ENCODE measurements at places on chromosomes 7 and 10. TPM values are rescaled to one million over a fixed set of nuclear protein-coding genes. Genes with fewer than 3 reads are reported as not detected.
A peak's percentile ranks its signal among the peaks of the same experiment; 100 is the strongest.

DNA sequence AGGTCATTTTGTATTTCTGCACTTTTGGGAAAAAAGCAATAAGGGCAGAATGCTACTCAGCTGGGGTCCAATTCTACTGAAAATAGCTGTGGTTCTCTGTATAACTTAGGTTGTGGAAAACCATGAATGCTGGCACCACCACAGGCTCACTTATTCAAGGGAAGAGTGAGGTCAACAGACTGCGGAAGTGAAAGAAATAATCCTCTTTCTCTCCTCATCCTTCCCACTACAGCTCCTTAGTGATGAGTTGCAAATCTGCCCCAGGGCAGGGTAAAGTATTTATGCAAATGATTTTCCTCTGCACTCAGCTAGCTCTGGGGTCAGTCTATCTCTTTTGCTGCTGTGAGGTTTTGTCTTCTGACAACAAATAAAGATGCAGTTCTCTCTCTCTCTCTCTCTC, 74.1 kb upstream of the PTPRZ1 start:
- peak; percentile 12 for DNase-seq

- DNase-seq, result no peak
Observed at GRCh38 chr10:32950591-32951108, 7.4 kb downstream of the ITGB1 start.

GRCh38 chr10:15781381-15781960, 61.7 kb upstream of the ITGA8 start:
- no peak for DNase-seq

Gene RTKN2
- 3.6 TPM for polyA plus RNA-seq

DNA sequence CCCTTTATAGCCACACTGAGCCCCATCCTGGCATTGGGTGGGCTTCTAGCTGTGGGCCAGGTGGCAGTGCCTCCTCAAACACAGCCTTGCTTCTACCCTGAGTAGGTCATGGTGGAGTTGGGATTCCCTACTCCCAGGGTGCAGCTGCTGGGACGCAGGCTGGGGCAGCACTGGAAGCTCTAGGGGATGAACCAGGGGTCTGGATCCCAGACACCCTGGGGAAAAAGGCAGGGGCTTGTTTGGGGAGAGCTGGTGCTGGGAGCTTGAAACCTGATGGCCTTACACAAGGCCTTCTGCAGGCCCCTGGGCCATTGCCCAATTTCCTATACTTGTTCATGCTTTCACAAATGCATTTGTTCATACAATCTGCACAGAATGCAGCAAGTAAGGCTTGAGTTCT, 103.7 kb upstream of the CTBP2 start:
- no peak for DNase-seq

DNA sequence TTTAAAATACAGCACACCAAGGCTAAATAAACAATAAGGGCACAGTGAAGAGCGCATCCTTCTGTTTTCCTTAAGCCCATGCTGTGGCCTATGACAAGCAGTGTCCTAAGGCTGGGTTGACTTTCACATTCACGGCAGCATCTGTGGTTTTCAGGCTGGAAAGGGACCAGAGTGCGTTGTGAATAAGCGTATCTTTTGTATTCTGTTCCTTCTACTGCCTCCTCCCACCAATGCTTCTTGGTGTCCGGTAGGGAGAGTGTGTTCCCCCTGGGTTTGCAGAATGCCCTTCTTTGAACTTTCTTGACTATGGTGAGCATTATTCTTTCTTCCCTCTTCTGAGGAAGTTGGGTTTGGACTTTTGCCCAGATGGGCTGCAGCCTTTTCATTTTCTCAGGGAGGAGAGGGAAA, 73.6 kb downstream of the ABCA13 start:
- peak; percentile 72 for DNase-seq

DNA sequence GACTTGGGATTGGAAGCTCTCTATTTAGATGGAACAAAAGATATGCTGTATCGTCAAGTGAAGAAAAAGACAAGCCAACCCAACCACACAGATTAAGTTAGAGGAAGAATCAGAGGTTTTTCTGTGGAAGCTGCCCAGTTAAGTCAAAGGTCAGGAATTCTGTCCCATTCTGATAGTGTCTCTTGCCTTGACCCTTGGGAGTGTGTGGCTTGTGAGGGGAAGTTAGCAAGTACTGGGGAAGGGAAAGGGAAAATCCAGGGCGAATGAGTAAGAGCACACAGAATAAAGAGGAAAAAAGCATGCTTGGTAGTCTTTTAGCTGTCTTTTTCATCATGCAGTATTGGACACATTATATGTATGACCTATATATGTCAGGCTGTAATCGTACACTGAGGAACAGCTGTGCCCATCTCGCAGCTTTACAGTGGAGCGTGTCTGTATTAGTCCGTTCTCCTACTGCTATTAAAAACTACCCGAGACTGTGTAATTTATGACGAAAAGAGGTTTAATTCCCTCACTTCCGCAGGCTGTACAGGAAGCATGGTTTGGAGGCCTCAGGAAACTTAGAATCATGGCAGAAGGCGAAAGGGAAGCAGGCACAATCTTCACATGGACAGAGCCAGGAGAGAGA, 197.2 kb downstream of the GALNT17 start:
- DNase-seq, result peak; percentile 63

GRCh38 chr10:35641676-35642034, 441 bp downstream of the FZD8 start:
- DNase-seq, result peak; percentile 58

Gene CACNB2
- 1.3 TPM for polyA plus RNA-seq

Gene TMEM196
- 0.15 TPM for polyA plus RNA-seq

- peak; percentile 14 for DNase-seq
Observed at GRCh38 chr10:92284112-92284704, 6.7 kb downstream of the CPEB3 start.

- DNase-seq, result no peak
Observed at GRCh38 chr7:147759327-147759943, 831.1 kb upstream of the C7orf33 start.

- no peak for DNase-seq
Observed at GRCh38 chr7:44223362-44224079, 22.7 kb downstream of the YKT6 start.

Gene HYAL4
- not detected for polyA plus RNA-seq

DNA sequence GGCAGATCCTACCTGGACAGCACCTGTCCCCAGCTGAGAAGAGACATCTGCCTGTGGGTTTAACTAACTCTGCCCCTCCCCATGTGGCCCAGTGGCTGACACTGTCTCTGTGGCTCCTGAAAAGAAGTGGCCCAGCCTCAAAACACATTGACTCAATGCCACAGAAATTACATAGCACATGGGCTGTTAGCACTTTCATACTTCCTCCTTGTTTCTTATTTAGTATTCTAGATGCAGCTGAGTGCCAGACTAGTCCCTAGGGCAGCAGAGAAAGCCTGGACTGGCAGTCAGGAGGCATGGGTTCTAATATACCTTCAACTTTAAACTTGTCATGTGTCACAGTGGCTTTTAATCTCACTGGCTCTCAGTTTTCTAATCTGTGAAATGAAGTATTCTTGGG, 171.0 kb downstream of the TRIL start:
- DNase-seq, result no peak

Gene LIPF
- polyA plus RNA-seq, result not detected

Gene ANKRD30A
- polyA plus RNA-seq, result not detected

- DNase-seq, result peak; percentile 72
Observed at GRCh38 chr7:86939197-86939814, 120.1 kb downstream of the ELAPOR2 start.

GRCh38 chr10:95273393-95274312, 17.1 kb downstream of the PDLIM1 start:
- no peak for DNase-seq

GRCh38 chr7:51352174-51353100, 35.8 kb upstream of the COBL start:
- DNase-seq, result peak; percentile 79

Gene ARHGEF35
- 1.6 TPM for polyA plus RNA-seq

Gene SPDYE6
- polyA plus RNA-seq, result 3.2 TPM

Gene DMTF1
- polyA plus RNA-seq, result 111 TPM

Gene ATOH7
- polyA plus RNA-seq, result not detected

- DNase-seq, result no peak
Observed at GRCh38 chr10:49356944-49357343, 38.9 kb downstream of the DRGX start.

- DNase-seq, result no peak
Observed at GRCh38 chr10:77320971-77321471, 316.6 kb downstream of the KCNMA1 start.

DNA sequence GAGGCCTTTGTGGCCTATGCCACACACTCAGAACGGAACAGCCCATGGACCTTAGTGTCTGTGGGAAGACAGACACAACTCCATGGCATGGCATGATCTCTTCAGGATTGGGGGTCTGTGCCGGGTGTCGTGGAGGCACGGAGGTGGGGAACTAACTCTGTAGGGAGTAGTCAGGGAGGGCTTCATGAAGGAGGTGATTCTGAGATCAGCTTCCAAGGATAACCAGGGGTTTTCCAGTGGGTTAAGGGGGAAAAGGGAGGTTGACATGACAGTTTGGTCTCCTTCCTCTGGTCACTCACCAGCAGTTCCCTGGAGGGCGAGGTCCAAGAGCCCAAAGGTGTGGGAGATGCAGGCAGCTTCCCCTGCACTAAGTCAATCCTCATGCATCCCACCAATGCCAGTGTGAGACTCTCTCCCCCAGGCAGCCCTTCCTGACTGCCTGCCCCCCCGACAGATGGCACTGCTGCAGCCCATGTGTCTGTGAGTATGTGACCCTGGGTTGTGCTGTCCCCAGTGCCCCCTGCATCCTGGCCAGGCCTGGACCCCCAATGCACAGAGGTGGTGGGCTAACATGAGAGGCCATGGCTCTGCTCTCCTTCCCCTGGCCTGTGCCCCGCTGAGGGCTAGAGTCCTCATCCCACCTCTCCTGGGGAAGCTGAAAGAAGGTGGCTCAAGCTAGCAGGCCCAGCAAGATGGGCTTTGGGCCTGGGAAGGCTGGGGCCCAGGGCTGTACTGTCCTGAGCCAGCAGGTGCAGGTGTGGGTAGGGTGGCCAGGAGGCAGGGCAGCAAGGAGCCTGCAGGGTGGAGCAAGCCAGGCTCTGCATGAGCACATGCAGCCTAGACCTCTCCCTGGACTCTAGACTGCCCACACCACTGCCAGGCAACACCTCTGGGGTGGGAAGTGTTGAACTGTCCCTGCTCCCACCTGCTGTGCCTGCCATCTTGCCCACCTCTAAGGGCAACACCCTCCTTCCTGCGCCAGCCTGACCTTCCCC, 39.7 kb downstream of the RASGEF1A start:
- DNase-seq, result no peak

DNA sequence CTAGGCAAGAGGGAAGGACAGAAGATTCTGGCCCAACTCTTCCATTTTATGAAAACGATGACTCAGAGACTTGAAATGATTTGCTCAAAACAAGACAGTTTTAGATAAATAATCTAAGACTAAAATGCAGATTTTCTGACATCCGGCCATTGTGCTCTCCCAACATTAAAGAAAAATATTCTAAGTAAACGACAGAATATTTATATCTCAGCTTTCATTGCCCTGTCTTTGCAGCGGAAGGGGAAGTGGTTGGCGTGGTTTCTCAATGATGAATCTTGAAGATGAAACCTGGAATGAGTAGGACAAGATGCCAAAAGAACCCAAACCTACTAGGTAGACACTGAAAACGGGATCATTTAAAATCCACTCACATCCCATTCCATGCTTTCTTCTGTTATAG, 28.9 kb upstream of the NPY start:
- DNase-seq, result no peak

- no peak for DNase-seq
Observed at GRCh38 chr7:48173756-48174382, 2.6 kb downstream of the ABCA13 start.

Gene GRB10
- polyA plus RNA-seq, result 12.4 TPM

Gene RELN
- 7.5 TPM for polyA plus RNA-seq

- peak; percentile 71 for DNase-seq
Observed at GRCh38 chr10:119205894-119206602, 1.3 kb upstream of the GRK5 start.

- DNase-seq, result no peak
Observed at GRCh38 chr7:134431815-134432214, 27.1 kb downstream of the AKR1B1 start.

- no peak for DNase-seq
Observed at GRCh38 chr7:68682910-68683309, 915.4 kb upstream of the AUTS2 start.

DNA sequence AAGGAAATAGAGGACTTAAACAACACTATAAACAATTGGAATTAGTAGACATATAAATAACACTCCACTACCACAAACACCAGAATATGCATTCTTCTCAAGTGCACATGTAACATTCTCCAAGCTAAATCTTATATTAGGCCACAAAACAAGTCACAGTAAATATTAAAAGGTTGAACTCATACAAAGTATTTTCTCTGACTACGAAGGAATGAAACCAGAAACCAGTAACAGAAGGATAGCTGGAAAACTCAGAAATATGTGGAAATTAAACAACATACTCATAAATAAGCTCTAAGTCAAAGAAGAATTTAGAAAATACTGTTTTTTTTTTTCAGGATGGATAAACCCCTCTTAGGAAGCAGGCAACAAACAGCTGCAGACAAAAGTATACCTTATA, 77.4 kb upstream of the IGFBP3 start:
- no peak for DNase-seq

DNA sequence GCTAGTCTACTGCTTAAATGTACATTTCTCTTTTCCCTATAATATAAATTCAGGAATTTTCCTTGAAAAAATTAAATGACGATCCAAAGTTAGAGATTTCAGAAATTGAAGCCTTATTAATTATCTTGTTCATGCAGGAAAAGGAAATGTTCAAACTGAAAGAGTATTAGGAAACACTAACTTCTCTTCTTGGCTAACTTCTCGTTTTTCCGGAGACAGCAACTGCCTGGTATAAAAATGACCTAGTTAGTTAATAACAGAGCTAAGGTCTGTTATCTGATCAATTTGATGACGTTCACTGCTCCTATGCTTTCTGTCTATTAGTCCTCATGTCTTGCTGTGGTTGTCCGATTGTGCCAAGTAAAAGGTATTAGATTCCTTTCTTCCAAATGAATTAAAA, 212.5 kb downstream of the DGKB start:
- peak; percentile 23 for DNase-seq

Gene SEPTIN7
- 363 TPM for polyA plus RNA-seq

GRCh38 chr7:98902523-98902922, 24.2 kb downstream of the TRRAP start:
- no peak for DNase-seq

- DNase-seq, result peak; percentile 81
Observed at GRCh38 chr7:516606-517456, 2.8 kb downstream of the PDGFA start.

DNA sequence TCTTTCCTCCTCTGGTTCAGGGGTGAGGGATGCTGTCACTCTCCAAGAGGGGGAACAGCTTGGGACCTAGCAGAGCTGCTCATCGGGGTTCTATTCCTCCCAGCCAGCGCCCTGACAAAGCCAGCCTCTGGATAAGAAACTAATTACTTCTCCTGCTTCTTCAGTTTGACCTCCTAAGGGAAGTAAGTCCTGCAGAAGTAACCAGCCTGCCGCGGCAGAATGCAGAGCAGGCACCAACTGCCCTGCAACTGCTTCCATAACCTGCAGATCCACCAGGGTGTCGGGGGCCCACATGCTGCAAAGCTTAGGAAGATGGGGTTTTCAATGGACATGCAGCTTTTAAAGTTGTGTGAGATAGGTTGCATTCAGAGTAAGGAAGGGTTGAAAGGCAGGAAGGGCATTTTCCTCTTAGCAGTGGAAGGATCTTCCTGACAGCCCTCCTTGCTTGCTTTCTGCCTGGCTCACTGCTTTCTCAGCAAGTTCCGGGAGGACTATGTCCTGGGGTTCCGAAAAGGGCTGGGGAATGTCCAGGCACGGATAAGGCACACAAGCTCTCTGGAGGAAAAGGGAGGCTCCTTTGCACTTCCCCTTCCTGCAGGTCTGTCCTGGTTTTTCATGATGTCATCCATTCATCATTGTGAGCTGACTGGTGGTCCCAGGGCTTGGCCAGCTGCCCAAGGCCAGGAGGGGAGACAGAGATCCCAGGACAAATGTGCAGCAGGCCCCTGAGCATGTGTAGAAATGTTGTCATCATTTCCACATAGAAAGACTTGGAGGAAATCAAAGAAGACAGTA, 24.3 kb upstream of the CALU start:
- DNase-seq, result no peak
